ENCODE measurements at places on chromosomes 7 and 10.
A peak's percentile ranks its signal among the peaks of the same experiment; 100 is the strongest.

DNA sequence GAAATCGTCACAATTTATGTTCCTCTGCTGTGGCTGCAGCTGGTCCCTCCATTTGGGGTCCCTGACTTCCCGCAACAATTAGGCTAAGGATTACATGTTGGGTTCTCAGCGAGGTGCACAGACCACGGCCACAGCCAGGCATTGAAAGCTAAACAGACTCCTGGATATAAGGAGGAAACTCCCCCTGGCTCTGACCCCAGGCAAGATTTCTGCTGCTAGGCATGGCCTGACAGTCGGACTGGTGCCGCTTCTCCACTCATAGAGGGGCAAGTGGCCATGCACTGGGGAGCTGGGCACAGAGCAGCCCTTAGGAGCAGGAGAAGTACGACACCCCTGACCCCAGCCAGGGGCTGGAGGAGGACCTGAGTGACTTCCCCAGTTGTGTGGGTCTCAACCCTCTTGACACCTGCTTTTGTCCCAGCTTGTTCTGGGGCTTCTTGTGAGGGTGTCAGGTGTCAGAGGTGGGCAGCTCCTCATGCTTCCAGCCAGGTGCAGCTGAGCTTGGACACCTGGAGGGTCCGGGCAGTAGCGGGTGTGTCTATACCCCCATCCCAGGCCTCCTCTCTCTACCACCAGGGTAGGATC lies 38.3 kb downstream of the TSPAN15 start:
- DNase-seq: no peak

- no peak for DNase-seq
Observed at GRCh38 chr10:129719415-129719739, 244.7 kb downstream of the EBF3 start.

GRCh38 chr7:89308535-89308934 lies 513.0 kb upstream of the TEX47 start:
- DNase-seq: no peak

- peak; percentile 84 for DNase-seq
Observed at GRCh38 chr10:86958901-86959736, 720 bp downstream of the SNCG start.

DNA sequence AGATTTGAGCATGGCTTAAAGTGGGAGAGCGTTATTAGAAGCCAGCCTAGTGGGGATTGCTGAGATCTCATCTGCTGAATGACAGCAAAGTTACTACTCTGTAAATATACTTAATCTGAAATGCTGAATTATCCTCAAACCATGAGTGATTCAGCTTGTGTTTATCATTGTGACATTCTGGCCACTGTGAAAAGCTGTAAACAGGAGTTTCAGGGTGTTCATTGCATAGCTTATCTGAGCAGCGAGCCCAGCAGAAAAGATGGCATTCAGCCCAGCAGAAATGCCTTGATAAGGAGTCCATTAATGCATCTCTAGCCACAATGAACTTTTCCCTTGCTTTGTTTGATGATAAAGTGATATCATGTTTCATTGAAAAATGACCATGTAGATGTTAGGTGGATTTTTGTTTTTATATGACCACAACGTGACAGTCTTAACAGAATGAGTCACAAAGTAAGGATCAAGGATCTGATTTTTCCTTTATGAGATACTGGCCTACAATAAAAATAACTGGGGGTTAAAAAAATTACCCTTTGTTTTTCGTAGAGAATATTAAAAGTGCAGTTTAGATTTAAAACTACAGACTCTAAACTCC lies 7.8 kb downstream of the TES start:
- DNase-seq: peak; percentile 91

- DNase-seq: no peak
Observed at GRCh38 chr7:81367326-81367931, 402.4 kb downstream of the HGF start.

- peak; percentile 13 for DNase-seq
Observed at GRCh38 chr7:141748396-141748795, 10.2 kb downstream of the SSBP1 start.

DNA sequence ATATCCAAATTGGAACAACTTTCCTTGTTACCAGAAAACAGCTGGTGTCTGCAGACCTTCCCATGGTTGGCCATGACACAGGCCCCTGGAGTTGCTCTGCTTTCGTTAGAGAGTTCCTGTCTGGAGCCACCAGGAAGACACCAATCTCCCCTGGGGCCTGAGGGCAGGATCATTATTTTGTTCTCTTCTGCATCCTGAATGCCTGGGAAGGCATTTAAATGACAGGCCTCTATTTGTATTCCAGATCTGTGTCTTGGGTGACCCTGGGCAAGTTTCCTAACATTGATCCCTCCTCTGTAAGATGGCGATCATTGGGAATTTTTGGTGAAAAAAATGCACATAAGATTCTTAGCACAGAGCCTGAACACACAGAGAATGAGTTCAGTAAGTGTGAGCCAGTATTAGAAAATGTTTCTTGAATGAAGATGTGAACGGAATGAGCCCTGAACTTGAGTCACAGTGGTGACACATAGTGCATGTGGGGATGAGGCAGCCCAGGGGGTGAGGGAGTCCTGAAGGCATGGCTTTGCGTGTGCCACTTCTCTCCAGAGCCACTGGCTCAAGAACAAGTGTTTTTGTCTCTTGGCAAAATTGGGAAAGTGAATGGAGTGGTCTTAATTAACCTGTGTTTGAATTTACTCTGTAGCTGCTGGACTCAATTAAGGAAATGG lies 28.4 kb downstream of the BMPER start:
- peak; percentile 99 for DNase-seq
